Ovary (tissue), 10 donors: ENCODE measurements at places on chromosomes 5 and 9. TPM values are rescaled to one million over a fixed set of nuclear protein-coding genes. Genes with fewer than 3 reads are reported as not detected.

DNA sequence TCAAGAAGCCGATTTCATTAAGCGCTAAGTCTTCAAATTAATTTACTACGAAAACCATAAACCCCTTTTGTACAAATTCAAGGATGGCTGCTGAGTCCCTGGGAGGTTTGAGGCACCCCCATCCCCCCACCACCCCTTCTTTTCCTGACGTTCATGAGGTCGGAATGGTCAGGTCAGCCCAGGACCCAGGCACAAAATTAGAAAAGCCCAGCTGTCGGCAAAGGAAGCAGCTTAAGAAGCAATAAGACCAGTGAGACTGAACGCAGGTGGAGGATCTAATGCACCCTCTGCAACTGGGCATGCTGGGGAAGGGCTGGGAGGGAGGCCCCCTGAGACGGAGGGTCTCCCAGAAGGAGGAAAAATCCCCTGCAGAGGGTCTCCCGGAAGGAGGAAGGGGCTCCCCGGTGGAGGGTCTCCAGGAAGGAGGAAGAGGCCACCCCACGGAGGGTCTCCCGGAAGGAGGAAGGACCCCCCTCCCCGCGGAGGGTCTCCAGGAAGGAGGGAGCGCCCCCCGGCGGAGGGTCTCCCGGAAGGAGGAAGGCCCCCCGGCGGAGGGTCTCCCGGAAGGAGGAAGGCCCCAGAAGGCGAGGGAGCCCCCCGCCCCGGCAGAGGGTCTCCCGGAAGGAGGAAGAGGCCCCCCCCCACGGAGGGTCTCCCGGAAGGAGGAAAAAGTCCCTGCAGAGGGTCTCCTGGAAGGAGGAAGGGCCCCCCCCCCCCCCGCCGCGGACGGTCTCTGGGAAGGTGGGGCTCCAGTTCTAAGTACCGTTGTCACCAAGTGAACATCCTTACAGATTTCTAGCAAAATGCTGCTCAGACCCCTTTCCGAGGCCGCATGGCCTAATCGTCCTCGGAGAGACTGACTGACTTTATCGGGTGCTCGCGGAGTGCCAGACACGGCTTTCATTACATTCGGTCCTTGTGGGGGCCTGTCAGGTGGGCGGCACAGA lies 74.4 kb upstream of the FCN1 start:
- no peak for DNase-seq
- H3K4me3 ChIP-seq = no peak overlapping the region
- no peaks in the 10 kb centered on the region for H3K4me1 ChIP-seq
- H3K27me3 ChIP-seq = no peaks in the 10 kb centered on the region
- no peaks in the 10 kb centered on the region for H3K36me3 ChIP-seq
- no peak overlapping the region for H3K27ac ChIP-seq

DNA sequence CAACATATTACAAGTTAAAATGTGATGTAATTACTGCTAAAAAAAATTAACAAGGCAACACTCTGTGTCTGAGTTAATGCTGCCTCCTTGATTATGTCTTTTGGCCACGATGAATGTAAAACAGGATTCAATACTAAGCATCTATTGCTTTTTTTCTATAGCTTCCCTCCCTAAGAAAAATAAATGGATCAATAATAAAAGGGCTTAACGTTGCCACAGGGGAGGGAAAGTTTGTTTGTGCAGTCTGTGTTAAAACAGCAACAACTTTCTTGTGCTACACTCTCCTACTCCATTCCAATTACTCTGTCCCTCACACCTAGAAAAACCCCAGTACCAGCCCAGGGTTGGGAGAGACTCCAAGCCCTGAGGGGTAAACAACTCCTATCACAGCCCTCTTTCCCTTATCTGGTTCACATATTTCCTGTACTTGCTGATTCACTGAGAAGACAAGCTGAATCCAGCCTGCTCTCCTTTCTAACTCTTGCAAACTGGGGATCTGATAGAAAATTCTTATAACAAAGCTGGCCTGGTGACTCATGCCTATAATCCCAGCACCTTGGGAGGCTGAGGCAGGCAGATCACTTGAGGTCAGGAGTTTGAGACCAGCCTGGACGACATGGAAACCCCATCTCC lies 44.8 kb downstream of the PTPN3 start:
- no peaks in the 10 kb centered on the region for H3K4me1 ChIP-seq
- H3K27me3 ChIP-seq = no peaks in the 10 kb centered on the region
- H3K4me3 ChIP-seq = no peak overlapping the region
- no peak overlapping the region for H3K27ac ChIP-seq

DNA sequence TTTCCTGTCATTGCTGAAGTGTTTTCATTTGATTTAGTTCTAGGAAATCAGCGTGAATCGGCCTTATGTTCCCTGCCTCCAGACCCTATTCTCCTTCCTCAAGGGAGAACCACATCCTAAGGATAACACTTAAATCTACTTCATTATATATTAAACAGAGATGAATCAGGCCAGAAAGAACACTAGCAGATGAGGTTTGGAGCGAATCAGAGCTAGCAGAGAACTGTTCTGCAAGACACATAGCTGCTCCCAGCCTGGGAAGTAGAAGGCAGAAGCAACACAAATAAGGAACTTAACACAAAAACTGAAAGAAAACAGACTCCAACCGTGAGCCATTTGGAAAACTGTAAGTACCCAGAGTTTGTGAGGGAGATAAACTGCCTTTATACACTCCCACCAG lies 718.2 kb downstream of the SEMA5A start:
- no peaks in the 10 kb centered on the region for H3K4me1 ChIP-seq
- H3K4me3 ChIP-seq = no peak overlapping the region
- no peak overlapping the region for H3K27ac ChIP-seq
- DNase-seq = no peak

GRCh38 chr9:77953590-77953989 lies 78.0 kb downstream of the GNAQ start:
- no peaks in the 10 kb centered on the region for H3K27me3 ChIP-seq
- H3K4me1 ChIP-seq = peaks cover 19% of the 10 kb centered on the region
- no peaks in the 10 kb centered on the region for H3K36me3 ChIP-seq
- no peak overlapping the region for H3K4me3 ChIP-seq
- DNase-seq = no peak
- H3K27ac ChIP-seq = no peak overlapping the region

DNA sequence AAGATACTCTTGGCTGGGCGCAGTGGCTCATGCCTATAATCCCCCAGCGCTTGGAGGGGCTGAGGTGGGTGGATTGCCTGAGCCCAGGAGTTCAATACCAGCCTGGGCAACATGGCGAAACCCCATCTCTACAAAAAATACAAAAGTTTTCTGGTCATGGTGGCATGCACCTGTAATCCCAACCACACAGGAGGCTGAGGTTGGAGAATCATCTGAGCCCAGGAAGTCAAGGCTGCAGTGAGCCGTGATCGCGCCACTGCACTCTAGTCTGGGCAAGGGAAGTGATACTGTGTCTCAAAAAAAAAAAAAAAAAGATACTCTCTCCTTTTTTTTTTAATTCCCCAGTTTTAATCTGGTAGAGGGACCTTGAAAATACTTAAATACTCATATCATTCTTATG lies 15.0 kb downstream of the ANKRD33B start:
- H3K36me3 ChIP-seq = no peaks in the 10 kb centered on the region
- H3K27me3 ChIP-seq = no peaks in the 10 kb centered on the region
- H3K4me1 ChIP-seq = no peaks in the 10 kb centered on the region
- no peak for DNase-seq

DNA sequence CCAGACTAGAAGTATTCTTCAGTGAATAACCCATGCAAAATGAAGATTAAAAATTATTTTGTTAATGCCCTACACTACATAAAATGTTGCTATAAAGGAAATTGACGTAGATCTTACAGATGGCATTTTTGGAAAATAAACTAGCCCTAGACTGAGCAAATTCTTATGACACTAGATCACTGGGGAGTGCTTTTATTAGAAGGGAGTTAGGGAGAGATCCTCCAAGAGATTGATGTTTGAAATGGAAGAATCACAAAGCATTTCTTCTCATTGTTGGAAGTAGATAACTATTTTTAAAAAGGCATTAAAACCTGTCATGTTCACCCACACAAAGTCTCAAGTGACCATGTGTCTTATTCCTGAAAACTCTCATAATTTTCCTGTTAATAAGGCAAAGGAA lies 351.1 kb upstream of the TLE4 start:
- H3K27ac ChIP-seq = no peak overlapping the region
- DNase-seq = no peak
- H3K36me3 ChIP-seq = no peaks in the 10 kb centered on the region
- no peak overlapping the region for H3K4me3 ChIP-seq
- H3K27me3 ChIP-seq = no peaks in the 10 kb centered on the region

DNA sequence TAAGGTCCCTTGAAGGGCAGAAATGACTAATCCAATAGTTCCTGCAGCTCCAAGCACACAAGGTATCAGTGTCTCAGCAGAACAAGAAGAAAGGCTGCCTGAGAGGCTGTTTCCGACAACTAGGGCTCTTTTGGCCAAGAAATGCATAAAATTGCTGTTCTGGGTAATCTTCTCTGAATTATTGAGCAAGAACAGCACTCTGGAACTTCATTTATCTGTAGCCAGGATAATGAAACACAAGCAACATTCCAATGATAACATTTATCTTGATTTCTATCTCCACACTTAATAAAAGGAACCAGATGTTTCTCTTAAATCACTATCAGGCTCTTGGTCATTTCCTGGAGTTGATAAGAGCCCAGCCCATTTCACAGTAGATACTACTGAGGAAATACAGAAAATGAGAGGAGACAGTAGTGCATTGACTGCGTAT lies 17.0 kb upstream of the AUH start:
- no peaks in the 10 kb centered on the region for H3K27me3 ChIP-seq
- no peak for DNase-seq
- H3K36me3 ChIP-seq = no peaks in the 10 kb centered on the region

GRCh38 chr5:42842921-42843641 lies 31.4 kb upstream of the SELENOP start:
- H3K27ac ChIP-seq = no peak overlapping the region
- H3K36me3 ChIP-seq = no peaks in the 10 kb centered on the region
- peaks cover 5% of the 10 kb centered on the region for H3K4me1 ChIP-seq
- H3K27me3 ChIP-seq = no peaks in the 10 kb centered on the region

- DNase-seq = no peak
- no peaks in the 10 kb centered on the region for H3K4me1 ChIP-seq
- no peak overlapping the region for H3K4me3 ChIP-seq
- no peaks in the 10 kb centered on the region for H3K36me3 ChIP-seq
These were observed 764.0 kb upstream of the EDIL3 start for GRCh38 chr5:85148701-85149100.

GRCh38 chr9:129171993-129172751 lies 5.9 kb downstream of the IER5L start:
- H3K36me3 ChIP-seq = no peaks in the 10 kb centered on the region
- H3K4me1 ChIP-seq = peaks cover 18% of the 10 kb centered on the region
- no peak for DNase-seq
- H3K27me3 ChIP-seq = no peaks in the 10 kb centered on the region
- peak overlapping the region; percentile 6 for H3K27ac ChIP-seq

DNA sequence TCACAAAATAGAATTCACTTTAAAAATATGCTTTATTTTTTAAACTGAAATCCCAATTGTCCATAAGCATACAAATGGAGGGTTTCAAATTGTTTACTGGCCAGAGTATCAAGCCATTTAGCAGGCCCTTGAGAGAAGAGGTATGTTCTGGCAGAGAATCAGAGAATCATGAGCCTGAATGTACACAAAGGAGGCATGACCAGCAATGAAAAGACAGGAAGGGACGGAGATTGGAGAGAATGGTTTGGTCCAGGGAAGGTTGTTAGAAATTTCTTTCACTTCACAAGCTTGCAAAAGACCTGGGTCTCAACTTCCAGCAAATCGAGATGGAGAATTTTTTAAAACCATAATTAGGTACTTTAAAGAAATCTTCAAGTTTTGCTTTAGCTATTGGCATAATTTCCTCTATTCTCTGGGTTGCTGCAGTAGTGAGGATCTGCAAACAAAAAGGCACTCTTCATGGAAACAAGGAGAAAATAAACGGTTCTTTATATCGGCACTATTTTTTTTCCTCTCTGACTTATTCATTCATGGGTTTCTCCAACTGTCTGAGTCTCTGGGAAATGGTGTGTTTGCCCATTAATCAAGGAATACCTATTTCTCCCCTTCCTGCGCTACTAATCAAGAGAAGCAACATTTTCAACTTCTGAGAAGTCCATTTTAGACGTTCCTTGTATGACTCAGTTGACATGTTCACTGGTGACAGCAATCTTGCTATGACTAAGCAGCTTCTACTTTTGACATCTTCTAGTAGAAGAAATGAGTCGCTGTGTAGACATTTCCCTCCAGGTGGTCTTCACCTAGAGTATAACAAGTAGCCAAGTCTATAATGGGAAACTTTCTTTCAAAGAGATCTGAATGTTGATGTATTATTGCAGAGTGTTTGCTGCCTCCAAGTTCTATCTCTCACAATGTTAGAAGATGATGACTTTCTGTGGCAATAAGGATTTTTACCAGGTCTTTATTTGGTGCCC lies 23.1 kb upstream of the ERCC6L2 start:
- H3K36me3 ChIP-seq = no peaks in the 10 kb centered on the region
- peaks cover 3% of the 10 kb centered on the region for H3K4me1 ChIP-seq
- no peak overlapping the region for H3K4me3 ChIP-seq
- H3K27me3 ChIP-seq = no peaks in the 10 kb centered on the region

GRCh38 chr9:85510830-85511504 lies 230.8 kb downstream of the AGTPBP1 start:
- no peaks in the 10 kb centered on the region for H3K36me3 ChIP-seq
- H3K27ac ChIP-seq = no peak overlapping the region
- H3K4me1 ChIP-seq = no peaks in the 10 kb centered on the region
- no peaks in the 10 kb centered on the region for H3K27me3 ChIP-seq
- DNase-seq = no peak

- no peaks in the 10 kb centered on the region for H3K27me3 ChIP-seq
- no peaks in the 10 kb centered on the region for H3K36me3 ChIP-seq
- peak; percentile 82 for DNase-seq
- peak overlapping the region; percentile 63 for H3K27ac ChIP-seq
These were observed 2.4 kb downstream of the LTC4S start for GRCh38 chr5:179795863-179796833.

DNA sequence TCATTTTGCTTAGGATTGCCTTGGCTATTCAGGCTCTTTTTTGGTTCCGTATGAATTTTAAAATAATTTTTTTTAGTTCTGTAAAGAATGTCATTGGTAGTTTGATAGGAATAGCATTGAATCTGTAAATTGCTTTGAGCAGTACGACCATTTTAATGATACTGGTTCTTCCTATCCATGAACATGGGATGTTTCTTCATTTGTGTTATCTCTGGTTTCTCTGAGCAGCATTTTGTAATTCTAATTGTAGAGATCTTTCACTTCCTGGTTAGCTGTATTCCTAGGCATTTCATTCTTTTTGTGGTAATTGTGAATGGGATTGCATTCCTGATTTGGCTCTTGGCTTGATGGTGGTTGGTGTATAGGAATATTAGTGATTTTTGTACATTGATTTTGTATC lies 6.3 kb upstream of the UBE2QL1 start:
- H3K4me1 ChIP-seq = no peaks in the 10 kb centered on the region
- H3K27ac ChIP-seq = no peak overlapping the region
- no peaks in the 10 kb centered on the region for H3K27me3 ChIP-seq
- no peaks in the 10 kb centered on the region for H3K36me3 ChIP-seq
- DNase-seq = no peak
- H3K4me3 ChIP-seq = no peak overlapping the region

- no peak overlapping the region for H3K27ac ChIP-seq
- no peak overlapping the region for H3K4me3 ChIP-seq
- H3K4me1 ChIP-seq = no peaks in the 10 kb centered on the region
- no peaks in the 10 kb centered on the region for H3K36me3 ChIP-seq
- no peak for DNase-seq
These were observed 25.1 kb upstream of the PRDM12 start for GRCh38 chr9:130639124-130639765.

Gene HAVCR2
- 4.9 TPM for total RNA-seq

Gene ZDHHC11B
- 4.2 TPM for total RNA-seq

Gene F2RL2
- total RNA-seq = not detected

Gene NR4A3
- 9.0 TPM for total RNA-seq

Gene SPRY4
- 9.4 TPM for total RNA-seq

Gene C5orf52
- not detected for total RNA-seq

Gene ANXA2R
- total RNA-seq = 2.2 TPM

Gene TMEM38B
- 28.5 TPM for total RNA-seq

Gene DBH
- not detected for total RNA-seq

Gene CSF1R
- 16.4 TPM for total RNA-seq

Gene FOXD4L3
- total RNA-seq = not detected
